ENCODE measurements at places on chromosomes 7 and 10.

DNA sequence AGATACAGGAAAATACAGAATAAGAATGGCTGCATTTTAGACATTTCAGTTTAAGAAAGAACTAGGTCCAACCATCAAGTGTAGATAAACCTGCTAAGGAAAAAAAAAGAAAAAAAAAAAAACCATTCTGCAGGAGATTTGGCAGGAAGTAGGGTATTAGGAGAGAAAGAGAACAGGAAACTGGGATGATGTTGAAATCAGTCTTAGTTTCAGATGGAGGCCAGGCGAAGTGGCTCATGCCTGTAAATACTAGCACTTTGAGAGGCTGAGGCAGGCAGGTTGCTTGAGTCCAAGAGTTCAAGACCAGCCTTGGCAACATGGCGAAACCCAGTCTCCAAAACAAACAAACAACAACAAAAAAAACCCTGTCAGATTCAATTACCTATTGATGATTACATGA is 120.2 kb downstream of the RAB11FIP2 start:
- DNase-seq, result no peak

GRCh38 chr7:140673774-140674155 is 1.0 kb downstream of the ADCK2 start:
- no peak for DNase-seq

GRCh38 chr7:130351791-130352090 is 7.1 kb downstream of the CPA5 start:
- no peak for DNase-seq

- no peak for DNase-seq
Measured at GRCh38 chr7:135745703-135746312, 2.8 kb downstream of the FAM180A start.

GRCh38 chr10:129728246-129728820 is 235.7 kb downstream of the EBF3 start:
- no peak for DNase-seq

DNA sequence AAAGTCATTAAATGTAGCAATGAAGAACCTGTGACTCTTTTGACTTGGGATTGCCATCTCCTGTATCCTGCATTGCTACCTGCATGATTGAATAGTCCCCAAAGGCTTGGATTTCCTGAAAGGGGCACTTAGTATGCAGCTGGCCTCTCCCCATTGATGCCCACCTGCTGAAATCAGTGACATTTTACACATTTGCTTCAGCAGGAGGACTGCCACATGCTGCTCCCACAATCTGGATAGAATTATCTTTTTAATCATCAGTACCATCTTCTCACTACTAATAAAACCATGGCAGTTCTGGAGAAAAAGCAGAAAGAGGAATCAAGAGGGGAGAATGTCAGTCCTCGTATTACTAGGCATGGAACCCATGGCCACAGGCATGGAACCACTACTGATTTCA is 67.8 kb downstream of the SLC13A1 start:
- DNase-seq, result no peak

- DNase-seq, result no peak
Measured at GRCh38 chr10:29471544-29471859, 163.3 kb downstream of the SVIL start.

DNA sequence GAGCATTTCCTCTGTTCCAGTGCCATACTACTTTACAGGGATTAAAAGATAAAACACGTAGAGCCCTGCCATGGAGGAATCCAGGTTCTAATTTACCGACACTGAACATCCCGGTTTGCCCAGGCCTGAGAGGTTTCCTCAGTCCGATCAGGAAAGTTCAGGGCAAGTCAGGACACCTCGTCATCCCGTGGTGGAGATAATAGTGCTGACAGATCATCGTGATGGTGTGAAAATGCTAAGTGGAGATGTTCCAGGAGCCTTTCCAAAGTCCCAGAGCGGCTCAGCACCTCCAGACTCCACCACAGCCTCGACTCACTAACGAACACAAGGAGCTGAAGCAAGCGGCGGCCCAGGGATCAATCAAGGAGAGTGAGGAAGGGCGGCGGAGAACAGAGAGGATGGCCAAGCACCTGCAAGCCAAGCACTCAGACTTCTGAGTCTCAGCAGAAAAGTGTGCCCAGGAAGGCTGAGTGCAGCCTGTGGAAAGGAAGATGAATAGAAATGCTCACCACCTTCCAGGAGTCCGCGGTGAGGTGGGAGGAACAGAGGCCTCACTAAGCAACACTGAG is 103.7 kb upstream of the VWC2 start:
- DNase-seq, result no peak

- DNase-seq, result no peak
Measured at GRCh38 chr10:119783665-119784027, 57.8 kb downstream of the INPP5F start.

GRCh38 chr7:6254866-6255265 is 17.6 kb downstream of the CYTH3 start:
- no peak for DNase-seq

GRCh38 chr7:115779561-115779960 is 251.0 kb downstream of the TFEC start:
- no peak for DNase-seq

DNA sequence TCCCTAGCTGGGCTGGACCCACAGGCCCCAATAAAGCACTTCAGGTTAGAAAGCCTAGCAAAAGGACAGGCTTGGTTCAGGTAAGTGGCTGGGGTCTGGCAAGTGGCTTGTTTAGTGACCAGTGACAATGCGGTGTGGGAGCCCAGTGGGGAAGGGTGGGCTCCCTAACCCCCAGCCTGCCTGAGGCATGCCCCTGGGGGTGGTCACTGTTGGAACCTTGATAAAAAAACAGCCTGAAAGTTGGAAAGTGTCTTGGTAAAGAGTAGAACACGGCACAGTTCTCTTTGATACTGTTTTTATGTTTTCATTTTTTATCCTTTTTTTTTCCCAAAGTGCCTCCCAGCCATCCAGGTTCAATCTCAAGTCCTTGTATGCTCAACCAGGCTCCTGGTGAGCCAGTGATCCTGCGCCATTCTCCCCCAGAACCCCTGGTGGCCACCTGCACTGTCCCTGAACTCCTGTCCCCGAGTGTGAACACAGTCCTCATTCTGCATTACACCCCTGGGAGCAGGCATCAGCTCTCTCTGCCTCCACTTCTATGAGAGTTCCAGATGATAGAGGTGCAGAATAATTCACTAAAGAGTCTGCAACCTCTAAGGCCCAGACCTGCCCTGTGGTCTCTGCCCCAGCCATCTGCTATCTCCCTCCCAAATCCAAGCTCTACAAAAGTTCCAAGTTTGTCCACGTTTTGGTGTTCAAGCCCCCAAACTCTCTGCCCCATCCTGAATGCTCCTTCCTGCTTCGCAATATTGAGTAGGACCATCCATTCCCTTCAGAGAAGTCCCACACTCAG is 15.0 kb upstream of the CXCL12 start:
- DNase-seq, result no peak

DNA sequence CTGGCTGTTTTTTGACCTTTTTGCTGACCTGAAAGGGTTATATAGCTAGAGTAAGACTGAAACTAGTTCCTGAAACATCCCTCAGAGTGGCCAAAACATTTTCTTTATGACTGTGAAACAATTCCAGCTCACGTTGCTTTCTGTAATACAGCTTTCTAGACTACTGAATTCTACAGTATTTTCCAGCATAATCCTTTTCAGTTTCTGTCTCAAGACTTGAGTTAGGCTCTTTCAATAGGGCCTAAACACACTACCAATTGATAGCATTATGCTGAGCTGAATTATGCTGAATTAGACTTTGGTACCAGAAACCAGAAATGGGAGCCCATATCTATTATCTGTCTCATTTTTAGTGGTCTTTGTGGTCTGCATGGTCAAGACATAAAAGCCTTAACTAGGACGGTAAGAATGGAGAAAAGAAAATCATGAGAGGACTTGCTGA is 72.6 kb downstream of the EPDR1 start:
- DNase-seq, result no peak

DNA sequence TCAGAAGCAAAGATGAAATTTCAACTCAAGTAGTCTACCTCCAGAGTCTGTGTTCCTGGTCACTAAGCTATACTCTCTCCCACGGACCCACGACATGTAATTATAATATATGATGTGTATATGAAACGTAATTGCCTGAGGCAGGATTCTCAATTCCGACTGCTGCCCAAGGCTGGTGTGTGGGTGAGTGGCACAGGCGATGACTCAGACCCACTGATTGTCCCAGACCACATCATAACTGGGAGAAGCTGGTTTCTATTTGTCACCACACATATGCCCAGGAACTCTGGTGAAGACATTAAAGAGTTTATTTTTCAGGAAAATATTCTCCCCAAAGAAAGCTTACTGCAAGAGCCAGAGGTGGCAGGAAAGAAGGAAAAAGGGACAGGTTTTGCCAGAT is 219.3 kb downstream of the JAZF1 start:
- no peak for DNase-seq

- DNase-seq, result no peak
Measured at GRCh38 chr7:104972500-104972899, 41.5 kb upstream of the KMT2E start.
